ENCODE measurements at places on chromosomes 6 and 20. TPM values are rescaled to one million over a fixed set of nuclear protein-coding genes. Genes with fewer than 3 reads are reported as not detected.

The BPIFB2 gene
- not detected for total RNA-seq

The PTK6 gene
- total RNA-seq, result not detected

The TAF11 gene
- total RNA-seq, result 12.2 TPM

The ROS1 gene
- total RNA-seq, result not detected

The GMNN gene
- 5.6 TPM for total RNA-seq

The SAMD5 gene
- 2.6 TPM for total RNA-seq

The MUC22 gene
- total RNA-seq, result not detected

The OPRM1 gene
- not detected for total RNA-seq

The TNF gene
- not detected for total RNA-seq

The SNPH gene
- 12.8 TPM for total RNA-seq

The PGBD1 gene
- total RNA-seq, result 9.7 TPM

The HLA-DOB gene
- 0.29 TPM for total RNA-seq

The SIRPB1 gene
- total RNA-seq, result 1.2 TPM

The TPBG gene
- total RNA-seq, result 71.4 TPM

The EPPIN gene
- not detected for total RNA-seq

The GNRH2 gene
- 0.50 TPM for total RNA-seq

The PPP1R16B gene
- total RNA-seq, result under 0.01 TPM

The C2 gene
- 2.8 TPM for total RNA-seq

The CALHM6 gene
- 0.44 TPM for total RNA-seq

The MYCT1 gene
- 0.44 TPM for total RNA-seq

The OR12D3 gene
- not detected for total RNA-seq

The ADGB gene
- total RNA-seq, result not detected

The SLC4A11 gene
- total RNA-seq, result 0.44 TPM

The GATA5 gene
- total RNA-seq, result not detected

The BPIFA1 gene
- total RNA-seq, result not detected

The GPR6 gene
- total RNA-seq, result not detected

The F13A1 gene
- total RNA-seq, result not detected

The TREM2 gene
- 0.44 TPM for total RNA-seq

The BTN1A1 gene
- total RNA-seq, result not detected

The CRISP2 gene
- total RNA-seq, result not detected

The ASIP gene
- total RNA-seq, result not detected

The LY6G5C gene
- total RNA-seq, result 0.73 TPM

The MLN gene
- total RNA-seq, result not detected

The SNX3 gene
- 256 TPM for total RNA-seq

The CDH26 gene
- 0.50 TPM for total RNA-seq

The GSTA4 gene
- 68.5 TPM for total RNA-seq

The PSORS1C2 gene
- total RNA-seq, result not detected

The MAP3K7 gene
- 40.9 TPM for total RNA-seq
